ENCODE measurements at places on chromosomes 1 and 21.

- no peak for DNase-seq
These were observed 48.4 kb upstream of the HOOK1 start for GRCh38 chr1:59766227-59766855.

DNA sequence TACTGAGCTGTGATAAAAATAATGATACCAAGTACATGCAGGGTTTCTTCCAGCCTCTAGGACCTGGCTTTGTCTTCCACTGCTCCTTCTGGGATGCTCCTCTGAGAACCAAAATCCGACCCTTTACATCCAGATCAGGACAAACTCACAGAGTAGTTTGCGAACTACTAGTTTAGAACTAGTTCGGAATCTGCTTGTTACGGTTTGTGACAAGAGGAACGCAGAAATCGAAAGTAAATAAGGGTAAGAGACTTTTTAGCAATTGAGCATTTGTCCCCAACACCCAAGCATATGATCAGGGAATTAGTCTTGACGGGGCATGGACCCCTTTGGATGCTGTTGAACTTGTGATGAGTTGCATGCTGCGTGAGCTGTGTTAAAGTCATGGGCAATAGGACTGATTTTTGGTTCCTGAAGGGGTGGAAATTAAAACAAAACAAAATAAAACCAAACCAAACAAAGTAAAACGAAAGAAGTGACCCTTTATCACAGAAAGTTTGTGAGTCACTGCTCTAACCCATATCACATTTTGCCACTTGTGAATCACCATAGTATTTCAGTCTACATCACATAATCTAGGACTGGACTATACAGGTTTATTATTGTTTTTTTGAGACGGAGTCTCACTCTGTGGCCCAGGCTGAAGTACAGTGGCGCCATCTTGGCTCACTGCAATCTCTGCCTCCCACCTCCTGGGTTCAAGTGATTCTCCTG lies 35.7 kb upstream of the ERRFI1 start:
- DNase-seq: peak; percentile 87

DNA sequence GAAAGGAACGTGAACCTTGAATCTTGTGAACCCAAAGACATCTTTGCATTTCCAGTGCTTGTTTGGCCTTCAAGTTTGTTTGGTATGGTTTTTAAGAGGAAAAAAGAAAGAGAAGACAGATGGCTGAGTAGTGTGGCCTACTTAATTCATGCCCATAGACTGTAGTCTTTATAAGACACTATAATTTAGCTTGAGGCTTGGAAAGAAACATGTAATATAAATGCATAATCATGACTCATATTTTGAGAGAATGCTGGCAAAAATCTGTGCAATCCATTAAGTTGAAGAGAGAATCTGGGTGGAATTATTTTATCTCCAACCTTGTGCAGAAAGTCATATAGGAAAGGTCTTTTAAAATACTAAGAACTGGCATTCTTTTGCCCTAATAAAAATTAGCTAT lies 179.3 kb downstream of the SIPA1L2 start:
- no peak for DNase-seq

DNA sequence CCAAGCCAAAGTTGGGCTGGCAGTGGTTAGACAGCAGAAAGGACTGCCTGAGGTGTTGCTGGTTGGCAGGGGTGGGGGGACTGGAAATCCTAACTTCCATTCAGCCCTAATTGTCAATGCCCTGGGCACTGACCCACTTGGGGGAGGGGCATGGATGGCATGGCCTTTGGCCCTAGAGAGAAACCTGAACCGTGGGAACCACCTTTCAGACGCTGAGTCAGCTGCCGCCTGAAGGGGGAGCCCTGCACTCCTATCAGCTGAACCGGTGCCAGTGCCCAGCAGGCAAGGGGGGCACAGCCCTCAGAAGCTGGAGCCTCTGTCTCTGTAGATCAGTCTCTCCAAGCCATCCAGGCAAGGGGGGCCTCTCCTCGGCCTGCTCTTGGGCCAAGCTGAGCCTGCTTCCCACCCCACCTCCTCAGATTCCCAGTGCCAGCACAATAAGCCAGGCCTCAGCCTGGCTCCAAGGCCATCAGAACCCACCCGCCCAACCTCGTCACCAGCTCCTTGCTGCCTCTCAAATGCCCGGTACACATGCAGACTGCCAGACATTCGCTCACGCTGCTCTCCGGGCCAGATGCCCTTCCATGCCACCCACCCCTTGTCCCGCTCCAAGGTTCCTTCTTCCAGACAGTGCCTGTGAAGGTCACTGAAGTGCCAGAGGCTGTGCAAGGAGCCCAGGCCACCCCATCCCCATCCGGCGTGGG lies 11.6 kb downstream of the TINAGL1 start:
- DNase-seq: peak; percentile 98

GRCh38 chr21:31410499-31411131 lies 66.6 kb upstream of the TIAM1 start:
- DNase-seq: no peak

GRCh38 chr1:163771637-163772036 lies 449.9 kb downstream of the NUF2 start:
- no peak for DNase-seq

DNA sequence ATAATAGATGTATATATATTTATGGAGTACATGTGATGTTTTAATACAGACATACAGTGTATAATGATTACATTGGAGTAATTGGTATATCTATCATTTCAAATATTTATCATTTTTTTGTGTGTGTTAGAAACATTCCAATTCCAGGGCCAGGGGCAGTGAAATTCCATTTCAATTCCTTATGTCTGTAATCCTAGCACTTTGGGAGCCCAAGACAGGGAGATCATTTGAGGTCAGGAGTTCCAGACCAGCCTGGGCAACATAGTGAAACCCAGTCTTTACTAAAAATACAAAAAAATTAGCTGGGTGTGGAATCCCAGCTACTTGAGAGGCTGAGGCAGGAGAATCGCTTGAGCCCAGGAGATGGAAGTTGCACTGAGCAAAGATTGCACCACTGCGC lies 30.4 kb upstream of the PDC start:
- DNase-seq: no peak

GRCh38 chr1:214548271-214548670 lies 3.1 kb downstream of the PTPN14 start:
- DNase-seq: no peak

- DNase-seq: no peak
These were observed 868.0 kb downstream of the USP25 start for GRCh38 chr21:16597753-16598152.

- DNase-seq: no peak
These were observed 71.6 kb downstream of the TRIM33 start for GRCh38 chr1:114439369-114439768.

DNA sequence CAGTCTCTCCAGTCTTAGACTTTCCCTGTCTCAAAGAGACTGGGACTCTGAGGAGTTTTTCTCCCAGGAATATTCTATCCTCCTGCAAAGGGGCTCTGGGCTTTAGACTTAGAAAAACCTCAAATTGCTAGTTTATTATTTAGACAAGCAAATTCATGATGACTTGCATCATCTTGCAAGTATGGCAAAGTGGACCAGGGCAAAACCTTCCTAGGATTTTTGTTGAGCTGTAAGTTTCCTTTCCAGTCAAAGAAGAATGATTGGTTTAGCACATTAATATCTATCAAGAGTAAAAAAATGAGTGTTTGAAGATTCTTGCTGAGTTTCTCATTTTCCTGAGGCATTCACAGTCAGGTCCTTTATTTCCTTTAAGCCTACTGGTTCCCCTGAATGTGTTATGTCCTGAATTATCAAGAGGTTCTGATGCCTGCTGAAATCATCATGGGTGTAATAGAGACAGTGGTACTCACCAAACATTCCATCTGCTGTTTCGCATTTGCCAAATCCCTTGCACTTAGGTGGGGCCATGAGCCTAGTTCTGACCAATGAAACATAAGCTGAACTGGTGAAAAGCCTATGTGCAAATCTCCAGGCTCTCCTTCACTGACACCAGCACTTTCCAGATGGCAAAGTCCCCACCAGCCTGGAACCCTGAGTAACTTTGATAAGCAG lies 25.2 kb upstream of the SPAG17 start:
- DNase-seq: no peak

DNA sequence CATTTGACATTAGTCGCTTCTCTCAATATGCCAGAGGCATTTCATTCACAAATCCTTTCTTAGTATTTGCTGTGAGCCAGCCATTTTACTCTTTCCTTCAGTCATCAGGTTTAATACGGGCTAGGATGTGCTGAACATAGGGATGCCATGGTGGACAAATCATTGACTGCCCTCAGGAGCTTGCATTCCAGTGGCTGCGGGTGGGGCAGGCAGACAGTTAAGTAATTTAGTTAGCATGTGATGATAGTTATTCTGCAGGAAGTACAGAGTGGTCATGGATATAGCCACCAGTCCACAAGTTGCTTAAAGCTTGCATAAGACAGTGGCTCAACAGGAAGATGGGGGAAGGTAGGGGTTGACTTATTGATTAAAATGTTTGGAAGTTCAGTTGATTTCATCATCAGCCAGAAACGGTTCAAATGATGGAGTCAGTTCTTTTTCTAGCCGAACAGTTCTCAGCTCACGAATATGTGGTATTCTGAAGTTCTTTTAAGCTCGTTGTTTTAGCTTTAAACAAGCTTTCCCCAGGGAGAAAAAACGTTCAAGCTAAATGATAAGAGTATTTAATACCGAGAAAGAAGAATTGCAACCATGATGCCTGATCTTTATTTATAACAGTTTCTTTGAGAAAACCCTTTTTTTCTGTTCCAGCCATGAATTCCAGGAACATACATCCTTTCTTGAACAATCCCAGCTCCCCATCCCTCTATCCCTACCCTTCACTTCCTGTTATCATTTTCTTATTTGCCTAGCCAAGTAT lies 1.4 kb downstream of the SLC22A15 start:
- DNase-seq: peak; percentile 78

DNA sequence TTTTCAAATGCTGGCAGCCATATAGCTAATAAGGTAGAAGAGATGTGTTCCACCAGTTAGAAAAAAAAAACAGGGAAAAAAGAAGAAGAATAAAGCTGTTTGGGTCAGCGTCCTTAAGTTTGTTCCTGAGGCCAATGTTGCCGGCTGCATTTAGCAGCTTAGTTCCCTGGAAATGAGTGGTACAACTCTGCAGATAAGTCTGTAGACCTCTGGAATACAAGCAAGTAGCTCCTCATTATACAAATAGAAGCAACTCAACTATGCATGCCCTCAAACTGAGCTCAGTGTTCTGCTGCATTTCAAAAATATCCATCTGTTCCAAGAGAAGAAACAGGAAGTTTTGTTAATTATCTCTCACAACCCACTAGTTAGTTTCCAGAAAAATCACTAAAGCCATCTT lies 181.2 kb upstream of the PKN2 start:
- DNase-seq: no peak

GRCh38 chr1:87521452-87521851 lies 192.8 kb downstream of the LMO4 start:
- no peak for DNase-seq

DNA sequence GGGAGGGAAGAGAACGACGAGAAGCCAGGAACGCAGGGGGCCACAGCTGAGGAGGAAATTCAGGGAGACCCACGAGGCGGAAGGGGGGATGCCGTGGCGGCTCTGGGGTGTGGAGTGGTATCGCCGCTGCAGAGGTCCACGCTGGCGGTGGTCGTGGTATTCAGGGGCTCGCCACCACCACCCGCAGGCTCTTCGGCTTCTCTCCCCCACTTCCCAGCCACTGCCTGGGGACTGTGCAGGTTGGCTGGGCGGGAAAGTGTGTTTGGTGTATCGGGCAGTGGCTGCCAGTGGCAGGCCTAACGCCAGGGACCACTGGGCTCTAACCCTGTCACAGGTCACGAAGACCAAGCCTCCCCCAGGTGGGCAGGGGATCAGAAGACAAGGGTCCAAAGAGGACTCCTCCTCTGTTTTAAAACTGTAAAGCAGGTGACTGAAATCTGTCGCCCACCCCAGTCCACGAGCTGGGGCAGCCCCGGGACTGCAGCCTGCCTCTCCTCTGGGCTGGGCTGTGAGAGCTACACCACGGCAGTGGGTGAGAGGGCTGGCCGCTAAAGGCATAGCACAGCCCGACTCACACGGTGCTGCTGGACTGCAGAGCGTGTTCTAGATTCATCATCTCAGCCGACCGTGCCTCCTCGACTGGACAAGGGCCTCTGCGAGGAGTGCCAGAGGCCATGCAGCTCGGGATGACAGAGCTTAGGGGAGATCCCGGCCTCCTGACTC lies 30.9 kb downstream of the SLC66A1 start:
- DNase-seq: no peak

DNA sequence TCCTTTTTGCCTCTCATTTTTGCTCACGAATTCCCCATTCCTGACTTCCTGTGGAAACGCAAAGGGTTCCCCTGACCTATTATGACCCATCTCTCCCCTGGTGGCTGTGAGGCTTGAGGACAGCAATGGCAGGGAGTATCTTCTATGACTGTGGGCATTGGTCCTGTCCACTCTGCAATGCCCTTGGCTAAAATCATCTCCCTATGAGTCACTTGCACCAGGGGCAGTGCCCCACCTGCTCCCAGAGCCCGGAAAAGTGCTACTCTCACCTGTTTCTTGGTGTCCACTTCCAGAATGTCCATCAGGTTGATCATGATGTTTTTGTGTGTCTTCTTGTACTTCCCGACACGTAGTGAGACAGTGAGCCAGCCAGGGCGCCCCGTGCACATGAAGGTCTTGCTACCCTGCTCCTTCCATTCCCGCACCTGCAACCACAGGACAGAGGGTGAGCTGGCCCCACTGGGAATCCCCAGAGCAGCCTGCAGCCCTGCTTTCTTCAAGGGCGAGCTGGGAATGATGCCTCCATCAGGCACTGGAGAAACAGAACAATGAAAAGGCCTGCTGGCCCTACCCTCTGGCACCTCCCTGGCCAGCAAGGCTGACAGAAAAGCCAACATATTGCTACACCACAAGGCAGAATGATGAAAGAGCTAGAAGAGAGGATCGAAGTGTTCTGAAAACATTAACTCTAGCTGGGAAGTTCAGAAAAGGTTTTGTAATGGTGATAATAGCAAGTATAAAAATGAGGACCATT lies 3.5 kb downstream of the DHCR24 start:
- no peak for DNase-seq
